ENCODE measurements at places on chromosomes 5 and 9.

GRCh38 chr9:89732939-89733324 is 128.1 kb downstream of the GADD45G start:
- H3K27ac ChIP-seq, result no peak overlapping the region
- no peak overlapping the region for H3K4me3 ChIP-seq
- H3K27me3 ChIP-seq, result no peaks in the 10 kb centered on the region
- no peaks in the 10 kb centered on the region for H3K4me1 ChIP-seq
- H3K36me3 ChIP-seq, result no peaks in the 10 kb centered on the region

- DNase-seq, result no peak
- no peaks in the 10 kb centered on the region for H3K4me1 ChIP-seq
- no peak overlapping the region for H3K4me3 ChIP-seq
These were observed 14.4 kb upstream of the GRXCR2 start for GRCh38 chr5:145887217-145887616.

- H3K4me1 ChIP-seq, result no peaks in the 10 kb centered on the region
- DNase-seq, result no peak
- no peaks in the 10 kb centered on the region for H3K27me3 ChIP-seq
- no peak overlapping the region for H3K4me3 ChIP-seq
These were observed 106.4 kb upstream of the CCNG1 start for GRCh38 chr5:163330723-163331668.

DNA sequence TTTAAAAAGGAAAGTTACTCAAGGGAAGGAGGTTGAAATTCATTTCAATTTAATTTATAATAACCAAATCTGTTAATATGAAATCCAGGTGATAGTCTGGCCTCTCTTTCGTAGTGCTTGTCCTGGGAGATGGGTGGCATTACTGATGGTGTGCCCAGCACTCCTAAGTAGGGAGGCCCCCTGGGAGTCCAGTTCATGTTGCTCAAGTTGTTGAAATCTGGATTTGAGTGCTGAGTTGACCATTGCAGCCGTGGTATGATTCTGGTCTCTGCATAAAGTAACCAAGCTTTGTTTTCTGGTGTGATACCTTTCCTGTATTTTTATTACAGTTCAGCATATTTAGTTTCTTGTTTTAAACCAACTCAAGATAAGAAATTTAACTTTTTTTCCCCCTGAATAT is 287.8 kb downstream of the FANCC start:
- H3K36me3 ChIP-seq, result peaks cover 81% of the 10 kb centered on the region
- peaks cover 75% of the 10 kb centered on the region for H3K4me1 ChIP-seq
- H3K27me3 ChIP-seq, result no peaks in the 10 kb centered on the region
- DNase-seq, result no peak
- no peak overlapping the region for H3K4me3 ChIP-seq

- no peak overlapping the region for H3K27ac ChIP-seq
- H3K36me3 ChIP-seq, result no peaks in the 10 kb centered on the region
- DNase-seq, result no peak
- peaks cover 4% of the 10 kb centered on the region for H3K4me1 ChIP-seq
- no peaks in the 10 kb centered on the region for H3K27me3 ChIP-seq
These were observed 4.8 kb upstream of the PCSK5 start for GRCh38 chr9:75885652-75886051.

Measured in osteoblast (primary cell).